ENCODE measurements at places on chromosomes 5 and 9.
A peak's percentile ranks its signal among the peaks of the same experiment; 100 is the strongest.

GRCh38 chr5:122149321-122150090, 20.2 kb downstream of the ZNF474 start:
- no peak for DNase-seq

DNA sequence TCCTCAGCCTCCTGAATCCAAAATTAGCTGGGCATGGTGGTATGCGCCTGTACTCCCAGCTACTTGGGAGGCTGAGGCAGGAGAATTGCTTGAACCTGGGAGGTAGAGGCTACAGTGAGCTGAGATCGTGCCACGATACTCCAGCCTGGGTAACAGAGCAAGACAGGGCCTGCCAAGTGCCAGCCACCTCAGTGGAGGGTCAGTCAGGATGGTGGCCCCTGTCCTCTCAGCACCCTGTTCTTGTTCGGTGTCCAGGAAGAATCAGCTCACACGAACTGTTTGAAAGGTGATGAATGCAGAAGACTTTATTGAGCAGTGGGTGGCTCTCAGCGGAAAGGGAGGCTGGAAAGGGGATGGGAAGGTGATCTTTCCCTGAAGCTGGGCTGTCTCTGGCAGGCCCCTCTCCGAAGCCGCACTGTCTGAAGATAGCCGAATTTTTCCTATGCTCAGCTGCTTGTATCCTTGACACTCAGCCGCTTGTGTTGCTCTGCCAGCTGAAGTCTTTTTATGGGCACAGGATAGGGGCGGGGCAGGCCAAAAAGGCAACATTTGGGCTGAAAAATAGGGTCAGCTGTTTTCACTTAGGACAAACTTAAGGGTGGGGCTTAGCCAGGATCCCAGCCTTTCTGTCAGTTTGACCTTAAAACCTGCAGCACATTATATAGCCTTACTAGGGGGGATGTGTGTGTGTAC, 50.9 kb downstream of the UBE2R2 start:
- DNase-seq, result peak; percentile 66

- DNase-seq, result no peak
Measured at GRCh38 chr9:8696516-8696915, 896.9 kb upstream of the DMAC1 start.

- DNase-seq, result no peak
Measured at GRCh38 chr9:24118190-24118589, 292.1 kb upstream of the ELAVL2 start.

GRCh38 chr9:27404661-27405060, 107.7 kb upstream of the EQTN start:
- no peak for DNase-seq

GRCh38 chr5:54551926-54552325, 34.4 kb downstream of the SNX18 start:
- no peak for DNase-seq

DNA sequence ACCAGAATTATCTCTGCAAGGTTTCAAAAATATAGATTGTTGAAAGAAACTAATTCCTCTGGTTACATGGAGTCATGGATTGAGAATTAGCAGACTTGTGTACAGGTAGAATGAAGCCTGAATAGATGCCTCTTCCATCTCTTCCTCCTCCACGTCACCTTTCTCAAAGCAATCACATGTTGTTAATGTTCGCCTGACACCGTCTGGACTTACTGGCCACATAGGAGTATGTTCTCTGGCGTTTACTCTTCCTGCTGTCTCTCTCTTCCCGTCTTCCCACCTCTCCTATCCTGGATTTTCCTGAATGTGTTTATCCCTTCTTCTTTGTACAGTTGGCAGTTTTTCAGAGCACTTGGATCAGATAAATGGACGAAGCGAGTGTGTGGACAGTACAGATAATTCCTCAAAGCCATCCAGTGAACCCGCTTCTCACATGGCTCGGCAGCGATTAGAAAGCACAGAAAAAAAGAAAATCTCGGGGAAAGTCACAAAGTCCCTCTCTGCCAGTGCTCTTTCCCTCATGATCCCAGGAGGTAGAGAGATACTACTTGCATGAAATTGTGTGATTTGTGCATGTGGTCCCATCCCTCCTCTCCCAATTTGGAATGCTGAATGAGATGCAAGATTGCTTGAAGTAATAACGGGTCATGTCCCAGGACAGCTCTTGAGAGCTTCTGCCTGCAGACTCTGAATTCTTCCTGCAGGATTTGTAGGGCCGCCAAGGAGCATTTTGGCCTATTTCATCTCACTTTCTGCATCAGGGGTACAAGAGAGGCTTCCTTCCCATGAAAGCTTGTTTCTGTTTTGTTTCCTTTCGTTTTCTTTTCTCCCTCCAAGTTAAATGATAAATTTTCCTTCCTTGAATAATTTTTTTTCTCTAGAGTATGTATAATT, 47.3 kb downstream of the CD180 start:
- DNase-seq, result no peak

All from femur (tissue), 1 donor.